ENCODE measurements at places on chromosomes 13 and 19.

DNA sequence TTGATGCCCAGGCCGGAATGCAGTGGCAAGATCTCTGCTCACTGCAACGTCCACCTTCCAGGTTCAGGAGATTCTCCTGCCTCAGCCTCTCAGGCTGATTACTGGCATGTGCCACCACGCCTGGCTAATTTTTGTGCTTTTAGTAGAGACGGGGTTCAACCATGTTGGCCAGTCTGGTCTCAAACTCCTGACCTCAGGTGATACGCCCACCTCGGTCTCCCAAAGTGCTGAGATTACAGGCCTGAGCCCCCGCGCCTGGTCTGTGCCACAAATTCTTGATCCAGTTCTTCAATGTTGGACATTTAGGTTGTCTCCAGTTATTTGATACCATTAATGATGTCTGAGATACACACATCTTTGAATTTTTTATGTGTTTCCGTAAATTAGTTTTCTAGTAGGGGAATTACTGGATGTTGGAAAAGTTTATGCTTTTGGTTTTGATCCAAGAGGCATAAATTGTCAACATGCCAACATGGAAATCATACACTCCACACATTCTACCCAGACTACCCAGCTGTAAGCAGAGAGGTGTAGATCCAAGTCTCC is 525 bp upstream of the COG3 start:
- no peak for DNase-seq

- no peak for DNase-seq
Observed at GRCh38 chr13:21871919-21872318, 201.0 kb downstream of the FGF9 start.

DNA sequence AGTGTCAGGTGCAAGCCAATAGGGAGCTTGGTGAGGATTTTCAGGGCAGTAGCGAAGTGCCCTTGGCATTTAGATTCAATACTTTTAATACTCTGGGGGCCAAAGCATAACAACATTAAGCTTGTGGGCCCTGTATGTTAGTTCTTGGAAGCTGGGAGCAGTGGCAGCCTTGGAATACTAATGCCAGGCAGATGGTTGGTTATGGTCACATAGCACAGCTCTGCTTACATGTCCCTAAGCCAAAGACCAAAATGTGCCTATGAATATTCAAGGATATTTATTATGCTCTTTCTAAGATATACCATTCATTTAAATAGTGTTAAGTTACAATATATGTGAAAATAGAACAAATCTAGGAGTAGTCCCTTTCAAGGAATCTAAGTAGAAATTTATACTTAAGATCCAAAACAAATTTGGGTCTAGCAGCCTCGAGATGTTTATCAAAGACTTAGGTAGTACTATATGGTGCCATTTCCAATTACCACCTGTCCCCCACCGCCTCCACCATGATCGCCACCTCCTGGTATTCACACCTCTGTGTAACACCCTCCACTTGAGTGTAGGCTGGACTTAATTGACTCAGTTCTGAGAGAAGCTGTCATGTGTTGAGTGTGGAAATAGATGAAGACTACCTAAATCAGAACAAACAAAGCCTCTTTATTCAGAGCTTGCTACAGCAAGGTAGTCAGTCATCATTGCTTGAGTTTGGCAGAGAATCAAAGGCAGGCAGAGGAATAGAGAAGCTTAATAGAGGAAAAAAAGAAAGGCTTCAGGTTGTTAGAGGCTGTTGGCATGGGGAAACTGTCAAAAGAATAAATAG is 261.0 kb downstream of the GPC5 start:
- DNase-seq: no peak

DNA sequence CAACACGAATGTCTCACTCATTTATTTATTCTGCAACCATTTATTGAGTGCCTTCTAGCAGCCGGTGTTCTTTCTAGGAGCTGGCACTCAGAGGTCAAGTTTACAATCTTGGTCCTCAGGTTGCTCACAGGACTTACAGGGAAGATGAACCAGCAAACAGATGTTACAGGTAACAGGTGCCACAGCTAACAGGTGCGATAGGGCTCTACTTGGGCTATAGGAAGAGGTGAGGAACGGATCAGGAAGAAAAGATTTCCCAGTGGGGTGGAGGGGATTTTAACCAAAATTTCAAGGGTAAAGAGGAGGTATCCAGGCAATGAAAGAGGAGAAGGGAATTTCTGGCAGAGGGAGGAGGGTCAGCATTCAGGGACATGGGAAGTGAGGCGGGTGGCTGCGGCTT is 87.3 kb upstream of the FARP1 start:
- no peak for DNase-seq

DNA sequence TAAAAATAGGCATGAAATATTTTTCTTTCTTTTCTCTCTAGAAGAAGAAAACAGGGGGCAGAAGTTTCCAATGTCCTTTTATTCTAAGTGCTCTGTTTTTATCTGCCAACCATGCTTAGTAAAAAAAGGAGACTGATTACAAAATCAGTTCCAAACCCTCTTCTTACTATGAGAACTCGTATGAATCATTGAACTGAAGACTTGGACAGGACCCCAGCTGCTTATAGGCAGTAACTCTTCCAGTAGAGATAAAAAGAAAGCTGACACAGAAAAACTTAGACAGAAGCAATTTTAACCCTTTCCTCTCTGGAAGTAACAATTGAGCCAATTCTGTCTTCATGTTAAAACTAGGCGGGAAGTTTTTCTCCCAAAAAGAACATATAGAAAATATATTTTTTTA is 24.5 kb upstream of the FREM2 start:
- DNase-seq: peak; percentile 54

- peak; percentile 80 for DNase-seq
Observed at GRCh38 chr19:23991170-23991569, 76.5 kb downstream of the ZNF726 start.

DNA sequence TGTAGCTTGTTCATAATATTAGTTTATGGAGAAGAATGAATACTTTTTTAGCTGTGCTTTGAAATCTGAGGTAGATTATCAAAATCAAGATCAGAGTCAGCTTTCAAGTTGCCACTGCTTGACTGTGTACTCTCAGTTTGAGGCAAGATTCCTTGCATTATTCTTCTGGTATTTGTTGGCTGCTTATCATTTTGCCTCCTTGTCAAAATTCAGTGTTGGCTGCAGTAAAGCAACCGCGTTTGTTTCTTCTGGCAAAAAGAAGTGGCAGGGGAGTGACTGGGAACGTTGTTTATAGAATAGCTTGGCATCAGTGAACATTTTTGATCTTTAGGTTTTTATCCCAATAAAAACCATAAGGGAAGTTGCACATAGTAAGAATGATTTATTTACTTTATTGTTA is 419.3 kb upstream of the GPC6 start:
- DNase-seq: no peak

DNA sequence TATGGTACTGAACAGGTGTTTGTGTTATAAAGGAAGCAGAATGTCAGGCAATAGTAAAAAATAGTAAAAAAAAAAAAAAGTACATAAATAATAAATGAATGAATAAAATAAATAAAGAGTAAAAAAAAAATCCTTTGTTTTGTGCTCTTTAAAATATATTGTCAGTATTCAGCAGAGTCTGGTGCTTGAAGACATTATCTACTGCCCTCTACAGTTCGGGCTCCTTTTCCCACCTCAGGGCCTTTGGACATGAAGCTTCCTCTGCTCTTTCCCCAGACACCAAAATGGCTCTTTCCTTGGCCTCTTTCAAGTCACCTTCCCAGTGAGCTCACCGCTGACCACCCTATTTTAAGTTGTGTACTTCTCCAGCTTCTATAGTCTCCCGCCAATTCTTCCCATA is 137.5 kb downstream of the TNFRSF19 start:
- peak; percentile 59 for DNase-seq

GRCh38 chr13:46901721-46902120 is 4.9 kb upstream of the HTR2A start:
- no peak for DNase-seq

DNA sequence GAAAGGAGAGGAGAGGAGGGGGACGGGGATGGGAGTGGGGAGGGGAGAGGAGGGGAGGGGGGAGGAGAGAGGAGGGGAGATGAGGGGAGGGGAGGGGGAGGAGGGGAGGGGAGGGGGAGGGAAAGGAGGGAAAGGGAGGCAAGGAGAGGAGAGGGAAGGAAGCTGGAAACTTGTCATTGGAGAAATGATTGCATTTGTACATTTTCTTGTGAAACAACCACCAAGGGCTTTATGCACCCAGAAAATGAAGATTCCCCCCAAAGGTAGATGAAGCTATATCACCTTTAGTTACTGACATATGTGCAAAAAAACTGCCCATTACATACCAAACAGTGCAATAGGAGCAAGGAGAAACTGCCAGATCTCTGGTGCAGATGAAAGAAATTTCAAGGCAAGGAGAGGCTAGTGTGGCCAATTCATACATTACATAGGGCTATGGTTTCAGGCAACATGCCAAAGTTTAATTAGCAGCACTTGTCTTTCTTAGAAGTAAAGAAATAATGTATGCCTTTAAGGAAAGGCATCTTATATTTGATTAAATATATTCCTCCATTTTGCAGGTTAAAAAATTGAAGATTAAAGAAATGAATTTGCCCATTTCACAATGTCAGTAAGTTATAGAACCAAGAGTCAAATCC is 49.5 kb upstream of the STK24 start:
- DNase-seq: no peak

DNA sequence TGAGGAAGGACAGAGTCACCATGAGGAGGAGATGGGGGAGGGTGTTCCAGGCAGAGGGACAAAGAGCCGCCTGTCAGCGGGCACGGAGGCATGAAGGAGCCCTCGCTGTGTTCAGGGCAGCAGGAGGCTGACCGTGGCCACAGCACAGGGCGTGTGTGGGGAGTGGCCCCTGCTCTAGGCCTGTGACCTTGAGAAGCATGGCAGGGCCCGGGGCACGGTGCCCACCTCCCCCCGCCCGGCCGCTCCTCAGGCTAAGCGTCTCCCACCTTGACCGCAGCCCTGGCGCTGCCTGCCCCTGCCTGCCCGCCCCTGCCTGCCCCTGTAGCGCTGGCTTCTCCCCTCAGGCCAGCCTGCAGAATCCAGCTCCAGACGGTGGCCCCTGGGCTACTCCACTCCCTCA is 11.6 kb downstream of the MAP2K2 start:
- no peak for DNase-seq

GRCh38 chr13:97433727-97434396 is at the start of gene RAP2A:
TSS of gene RAP2A (plus strand) at chr13:97434169. CDS start at chr13:97434471, 302 bp downstream.
- DNase-seq: peak; percentile 92

- no peak for DNase-seq
Observed at GRCh38 chr13:27967203-27967735, 1.8 kb downstream of the CDX2 start.

- peak; percentile 71 for DNase-seq
Observed at GRCh38 chr13:98961503-98962105, 16.3 kb downstream of the DOCK9 start.
